ENCODE measurements at places on chromosomes 1 and 21.

GRCh38 chr1:5464366-5464765 lies 527.9 kb downstream of the NPHP4 start:
- DNase-seq = peak; percentile 8

DNA sequence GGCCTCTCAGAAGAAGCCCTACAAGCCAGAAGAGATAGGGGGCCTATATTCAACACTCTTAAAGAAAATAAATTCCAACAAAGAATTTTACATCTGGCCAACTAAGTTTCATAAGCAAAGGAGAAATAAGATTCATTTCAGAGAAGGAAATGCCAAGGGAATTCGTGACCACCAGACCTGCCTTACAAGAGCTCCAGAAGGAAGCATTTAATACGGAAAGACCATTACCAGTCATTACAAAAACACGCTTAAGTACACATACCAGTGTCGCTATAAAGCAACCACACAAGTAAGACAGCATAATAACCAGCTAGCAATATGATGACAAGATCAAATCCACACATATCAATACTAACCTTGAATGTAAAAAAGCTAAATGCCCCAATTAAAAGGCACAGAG lies 704.9 kb upstream of the CHRM3 start:
- no peak for DNase-seq

DNA sequence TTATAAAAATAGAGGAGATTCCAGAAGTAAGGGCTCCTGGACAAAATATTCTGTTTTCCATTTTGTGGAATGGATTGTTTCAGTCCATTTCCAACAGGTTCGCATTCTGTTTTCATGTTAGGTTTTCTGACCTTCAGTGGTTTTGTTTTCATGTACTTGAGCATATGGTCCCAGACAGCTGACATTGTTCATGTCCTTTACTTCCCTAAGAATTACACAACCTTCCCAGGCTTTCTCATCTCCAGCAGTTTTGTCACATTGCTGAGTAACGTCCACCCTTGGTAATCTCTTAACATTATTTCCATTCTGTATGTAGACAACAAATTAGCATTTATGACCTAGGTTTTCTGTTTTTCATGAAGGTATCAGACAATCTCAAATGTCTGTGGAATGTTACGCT lies 21.0 kb upstream of the ERRFI1 start:
- no peak for DNase-seq

DNA sequence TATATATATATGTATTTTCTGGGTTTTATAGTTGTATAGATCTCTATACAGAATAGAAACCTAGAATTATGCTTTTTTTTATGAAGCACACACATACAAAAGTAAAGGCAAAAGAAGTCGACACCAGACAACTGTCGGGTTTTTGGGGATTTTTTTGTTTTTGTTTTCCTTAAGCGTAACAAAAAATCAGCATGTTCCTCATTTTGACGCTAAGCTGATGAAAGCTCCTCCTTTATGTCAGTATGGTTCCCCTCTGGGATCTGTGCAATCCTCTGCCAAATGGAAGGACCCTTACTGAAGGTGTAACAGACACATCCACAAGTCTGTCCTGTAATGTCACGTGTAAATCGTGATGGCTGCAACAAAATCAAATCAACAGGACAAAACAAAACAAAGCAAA lies 226.2 kb downstream of the RHOU start:
- no peak for DNase-seq

DNA sequence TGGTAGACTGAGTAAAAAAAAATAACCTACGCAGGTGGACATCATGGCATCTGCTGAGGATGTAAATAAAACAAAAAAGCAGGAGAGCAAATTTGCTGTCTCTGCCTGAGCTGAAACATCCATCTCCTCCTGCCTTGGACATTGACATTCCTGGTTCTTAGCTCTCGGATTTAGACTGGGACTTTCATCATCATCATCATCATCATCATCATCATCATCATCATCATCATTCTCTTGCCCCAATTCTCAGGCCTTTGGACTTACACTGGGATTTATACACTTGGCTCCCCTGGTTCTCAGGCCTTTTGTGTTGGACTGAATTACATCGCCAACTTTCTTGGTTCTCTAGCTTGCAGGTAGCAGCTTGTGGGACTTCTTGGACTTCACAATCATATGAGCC lies 308.4 kb upstream of the BEND5 start:
- DNase-seq = no peak
